ENCODE measurements at places on chromosomes 11 and 22.

DNA sequence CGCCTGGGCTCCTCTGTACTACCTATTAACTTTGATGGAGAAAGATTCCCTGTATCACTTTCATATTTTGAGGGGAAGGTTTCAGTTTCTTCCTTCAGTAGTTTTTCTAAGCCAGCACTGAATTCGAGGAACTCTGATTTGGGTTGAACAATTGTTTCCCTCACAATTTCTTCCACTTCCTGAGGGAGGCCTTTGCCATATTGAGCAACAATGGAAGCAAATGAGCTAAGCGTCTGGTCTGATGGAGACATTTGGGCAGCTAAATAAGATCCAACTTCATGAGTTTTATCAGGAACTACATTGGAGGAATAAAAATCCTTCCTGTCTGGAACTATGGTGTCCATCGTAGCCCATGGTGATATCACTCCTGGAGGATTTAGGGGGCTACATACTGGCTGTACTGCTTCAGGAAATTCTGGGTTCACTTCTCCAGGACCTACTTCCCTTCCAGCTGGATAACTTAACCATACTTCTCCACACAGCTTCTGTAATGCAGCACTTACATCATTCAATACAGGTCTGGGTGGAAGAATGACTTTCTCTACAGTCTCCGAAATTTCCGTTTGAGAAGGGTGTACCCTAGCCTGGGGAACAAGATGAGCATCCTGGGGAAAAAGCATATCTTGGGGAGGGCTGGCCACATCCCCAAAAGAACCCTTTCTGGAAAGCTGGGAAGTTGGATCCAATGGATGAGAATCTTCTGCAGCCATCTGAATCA is 38.9 kb upstream of the CCDC89 start:
- DNase-seq, result no peak

GRCh38 chr11:61954851-61955421 is 4.8 kb downstream of the BEST1 start:
- no peak for DNase-seq

DNA sequence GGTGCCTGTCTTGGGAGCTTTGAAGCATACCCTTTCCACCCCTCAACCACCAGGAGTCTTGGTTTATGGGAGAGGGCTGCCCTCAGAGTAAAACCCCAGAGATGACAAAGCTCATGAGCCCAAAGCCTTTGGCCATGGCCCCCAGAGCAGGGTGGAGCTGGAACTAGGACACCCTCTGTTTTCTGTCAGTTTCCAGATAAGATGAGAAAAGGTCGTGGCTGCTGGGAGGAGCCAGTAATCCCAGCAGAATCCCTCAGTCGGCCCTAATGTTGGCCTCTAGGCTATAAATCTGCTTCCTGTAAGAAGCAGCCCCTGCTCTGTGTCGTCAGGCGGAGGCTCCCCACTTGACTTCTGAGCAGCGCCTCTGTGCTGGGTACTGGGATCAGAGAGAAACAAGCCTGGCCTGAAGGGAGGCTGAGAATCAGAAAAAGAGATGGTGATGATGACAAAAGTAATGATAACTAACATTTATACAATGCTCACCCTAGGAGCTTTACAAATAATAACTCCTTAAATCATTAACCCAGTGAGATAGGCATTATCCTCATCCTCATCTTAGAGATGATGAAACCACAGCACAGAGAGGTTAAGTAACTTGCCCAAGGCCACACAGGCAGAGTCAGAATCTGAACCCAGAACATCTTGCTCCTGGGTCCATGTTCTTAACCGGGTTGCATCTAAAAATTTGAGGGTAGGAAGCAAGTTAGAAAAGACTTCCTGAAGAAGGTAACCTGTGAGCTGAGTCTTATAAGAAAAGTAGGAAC is 471.4 kb downstream of the SOX6 start:
- DNase-seq, result no peak

- DNase-seq, result no peak
These were observed 55.4 kb downstream of the ZNF280B start for GRCh38 chr22:22452996-22453686.

DNA sequence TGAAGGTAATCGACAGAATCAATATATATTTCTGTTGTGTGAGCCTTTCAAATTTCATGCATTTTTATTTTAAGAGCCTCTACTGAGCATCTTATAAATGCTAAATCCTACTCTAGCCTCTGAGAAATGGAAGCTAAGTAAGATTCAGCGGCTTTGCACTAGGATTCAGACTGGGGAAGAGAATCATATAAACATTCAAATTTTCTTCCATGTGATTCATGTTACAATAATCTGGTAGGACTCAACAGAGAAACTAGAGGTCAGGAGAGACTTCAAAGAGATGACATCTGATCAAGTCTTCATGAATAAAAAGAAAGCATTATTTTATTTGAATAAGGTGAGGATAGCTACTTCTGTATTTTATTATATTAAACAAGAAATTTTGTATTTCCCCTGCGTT is 538.9 kb downstream of the DLG2 start:
- no peak for DNase-seq

- DNase-seq, result no peak
These were observed 16.1 kb upstream of the SEC14L4 start for GRCh38 chr22:30521368-30522156.

GRCh38 chr22:29306175-29306834 is at the start of gene GAS2L1:
GAS2L1 (plus strand) TSS chr22:29306650; CDS start chr22:29308106, 1,456 bp downstream.
- peak; percentile 71 for DNase-seq

GRCh38 chr22:22388494-22388893 is 120.0 kb downstream of the ZNF280B start:
- DNase-seq, result no peak

DNA sequence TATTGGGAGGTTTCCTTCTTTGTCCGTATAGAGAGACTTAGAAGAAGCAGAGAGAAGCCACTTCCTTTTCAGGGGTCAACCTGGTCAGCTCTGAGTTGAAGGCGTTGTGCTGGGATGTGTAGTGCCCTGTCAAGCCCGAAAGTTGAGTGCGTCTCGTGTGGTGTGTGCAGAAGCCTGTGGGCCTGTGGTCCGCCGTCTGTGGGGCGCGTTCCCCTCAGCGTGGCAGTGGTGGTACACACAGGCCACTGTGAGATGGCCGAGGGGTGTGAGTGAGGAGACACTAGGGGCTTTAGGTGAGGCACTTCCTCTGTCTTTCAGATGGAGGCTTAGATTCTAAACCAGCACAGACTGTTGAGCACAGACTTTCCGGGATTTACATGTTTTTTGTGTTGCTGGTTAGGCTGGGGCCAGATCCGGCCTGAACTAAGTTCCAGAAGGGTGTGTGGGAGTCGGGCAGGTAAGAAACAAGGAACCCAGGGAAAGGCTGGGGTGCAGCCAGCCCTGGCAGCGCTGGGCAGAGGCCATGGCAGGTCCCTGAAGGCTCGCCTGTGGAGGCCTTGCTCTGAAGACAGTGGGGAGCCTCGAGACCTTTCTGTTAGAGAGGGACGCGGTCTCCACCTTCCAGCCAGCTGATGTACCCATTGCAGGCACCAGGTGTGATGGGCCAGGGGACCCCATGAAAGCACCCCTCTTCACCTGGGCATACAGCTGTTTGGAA is 194.2 kb downstream of the TBC1D22A start:
- no peak for DNase-seq

GRCh38 chr11:68322052-68322430 is 9.7 kb downstream of the LRP5 start:
- no peak for DNase-seq

DNA sequence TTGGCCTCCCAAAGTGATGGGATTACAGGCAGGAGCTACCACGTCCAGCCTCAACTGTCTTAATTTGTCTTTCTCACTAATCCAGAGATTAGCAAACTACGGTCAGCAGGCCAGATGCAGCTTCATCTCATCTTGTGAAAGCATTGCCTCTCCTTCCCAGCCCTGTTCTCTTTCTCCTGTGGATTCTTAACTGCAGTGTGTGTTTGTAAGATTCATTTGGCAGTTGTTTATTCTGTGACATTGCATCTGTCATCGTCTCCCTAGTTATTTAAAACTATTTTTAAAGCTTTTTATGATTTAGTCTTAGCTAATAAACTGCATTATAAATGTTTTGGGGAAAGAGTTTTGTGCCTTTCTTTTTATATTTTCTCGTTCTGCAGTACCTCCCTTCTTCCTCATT is 29.2 kb downstream of the RNF169 start:
- no peak for DNase-seq

- no peak for DNase-seq
These were observed 353.4 kb downstream of the TENM4 start for GRCh38 chr11:79087238-79087960.

DNA sequence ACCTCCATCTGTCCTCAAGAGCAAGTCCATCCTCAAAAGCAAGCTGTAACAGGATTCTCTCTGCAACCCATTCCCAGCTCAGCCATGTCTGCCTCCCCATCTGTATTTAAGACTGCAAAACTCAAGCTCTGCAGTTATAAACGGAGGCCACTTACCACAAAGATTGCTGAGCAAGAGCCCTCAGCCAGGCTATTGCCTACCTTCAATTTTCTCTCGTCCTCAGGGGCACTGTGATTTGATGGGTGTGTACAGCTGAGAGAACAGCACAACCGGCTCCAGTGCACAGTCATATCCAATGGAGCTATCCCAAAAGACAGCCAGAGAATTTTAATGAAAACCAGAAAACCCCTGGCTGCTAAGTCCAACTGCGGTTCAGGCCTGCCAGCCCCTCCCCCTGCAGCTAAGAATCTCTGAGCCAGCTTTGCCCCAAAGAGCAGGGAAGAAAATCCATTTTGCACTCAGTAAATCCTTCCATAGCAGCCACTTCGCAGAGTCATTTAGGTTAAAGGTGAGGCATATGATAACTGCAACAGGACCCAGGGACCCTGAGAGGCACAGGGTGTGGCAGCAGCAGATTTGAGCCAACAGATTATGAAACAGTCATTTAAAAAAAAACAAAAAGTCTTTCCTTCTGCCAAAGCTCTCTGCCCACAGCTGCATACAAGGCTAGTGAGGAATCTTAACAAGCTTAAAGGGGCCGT is 37.6 kb downstream of the RAB30 start:
- DNase-seq, result no peak

GRCh38 chr22:40181323-40181722 is 3.6 kb downstream of the TNRC6B start:
- DNase-seq, result no peak

GRCh38 chr11:3225159-3225758 is 6.6 kb upstream of the MRGPRG start:
- DNase-seq, result peak; percentile 7

- DNase-seq, result no peak
These were observed 930.7 kb downstream of the BRD1 start for GRCh38 chr22:48896766-48897644.

DNA sequence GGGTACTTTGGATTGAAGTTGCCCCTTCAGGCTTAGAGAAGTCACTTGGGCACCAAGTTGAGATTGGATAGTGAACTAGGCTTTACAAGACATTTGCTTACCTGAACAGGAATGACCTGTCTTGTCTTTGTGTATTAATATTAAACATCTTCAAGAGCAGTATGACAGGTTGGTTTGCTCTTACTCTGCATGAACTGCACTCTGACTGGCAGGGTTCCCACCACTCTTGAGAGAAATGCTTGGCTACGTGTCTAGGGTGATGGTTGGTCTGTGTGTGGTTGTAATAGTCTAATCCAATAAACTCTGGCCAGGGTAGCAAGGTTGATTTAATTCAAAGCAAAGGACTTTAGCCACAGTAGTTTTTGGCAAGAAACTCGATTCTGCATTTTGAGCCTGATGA is 20.1 kb upstream of the SPTBN2 start:
- DNase-seq, result no peak

Data from GM12892 (cell line).